ENCODE measurements at places on chromosomes 4 and X.

- DNase-seq, result no peak
Measured at GRCh38 chr4:126899331-126899801, 733.4 kb upstream of the INTU start.

- no peak for DNase-seq
Measured at GRCh38 chrX:135009057-135009610, 13.2 kb downstream of the RTL8B start.

GRCh38 chrX:123859846-123860838, at the start of gene XIAP:
Gene XIAP, plus strand, starts transcription at chrX:123860053. Its CDS starts 25,610 bp downstream, at chrX:123885663.
- DNase-seq, result peak; percentile 5

- no peak for DNase-seq
Measured at GRCh38 chrX:119042040-119042439, 30.8 kb upstream of the CT47C1 start.
